ENCODE measurements at places on chromosomes 11 and 22.

GRCh38 chr22:22463855-22464540 lies 44.5 kb downstream of the ZNF280B start:
- DNase-seq, result peak; percentile 17

- no peak for DNase-seq
Measured at GRCh38 chr11:123093739-123094138, 31.8 kb upstream of the HSPA8 start.

GRCh38 chr22:44404341-44405020 lies 91.7 kb upstream of the SHISAL1 start:
- DNase-seq, result no peak

GRCh38 chr11:6719576-6719975 lies 36.4 kb upstream of the MRPL17 start:
- no peak for DNase-seq

GRCh38 chr11:123694551-123694950 lies 40.1 kb upstream of the SCN3B start:
- no peak for DNase-seq

- no peak for DNase-seq
Measured at GRCh38 chr11:120134106-120134930, 3.6 kb downstream of the TRIM29 start.

DNA sequence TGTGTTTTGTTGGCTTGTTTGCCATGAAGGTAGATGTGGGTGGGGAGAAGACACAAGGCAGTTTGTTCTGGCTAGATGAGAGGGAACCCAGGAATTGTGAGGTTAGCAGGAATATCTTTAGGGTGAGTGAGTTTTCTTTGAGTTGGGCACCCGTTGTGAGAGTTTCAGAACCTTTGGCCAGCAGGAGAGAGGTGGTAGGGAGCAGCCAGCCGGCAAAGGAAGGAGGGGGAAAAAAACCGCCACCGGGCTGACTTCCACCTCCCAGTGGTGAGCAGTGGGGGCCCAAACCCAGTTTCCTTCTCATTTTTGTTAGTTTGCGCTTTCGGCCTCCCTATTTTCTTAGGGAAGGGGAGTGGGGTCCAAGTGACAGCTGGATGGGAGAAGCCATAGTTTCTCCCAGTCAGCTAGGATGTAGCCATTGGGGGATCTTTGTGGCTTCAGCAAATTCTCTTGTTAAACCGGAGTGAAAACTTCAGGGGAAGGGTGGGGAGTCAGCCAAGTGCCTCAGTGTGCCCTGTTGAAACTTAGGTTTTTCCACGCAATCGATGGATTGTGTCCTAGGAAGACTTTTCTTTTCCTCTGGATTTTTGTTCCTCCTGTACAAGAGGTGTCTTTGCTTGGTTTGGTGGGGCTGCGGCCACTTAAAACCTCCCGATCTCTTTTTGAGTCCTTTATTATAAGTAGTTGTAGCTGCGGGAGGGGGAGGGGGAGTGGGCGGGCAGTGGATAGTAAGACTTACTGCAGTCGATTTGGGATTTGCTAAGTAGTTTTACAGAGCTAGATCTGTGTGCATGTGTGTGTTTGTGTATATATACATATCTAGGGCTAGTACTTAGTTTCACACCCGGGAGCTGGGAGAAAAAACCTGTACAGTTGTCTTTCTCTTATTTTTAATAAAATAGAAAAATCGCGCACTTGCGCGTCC lies 1.1 kb upstream of the GCAT start:
- DNase-seq, result no peak

DNA sequence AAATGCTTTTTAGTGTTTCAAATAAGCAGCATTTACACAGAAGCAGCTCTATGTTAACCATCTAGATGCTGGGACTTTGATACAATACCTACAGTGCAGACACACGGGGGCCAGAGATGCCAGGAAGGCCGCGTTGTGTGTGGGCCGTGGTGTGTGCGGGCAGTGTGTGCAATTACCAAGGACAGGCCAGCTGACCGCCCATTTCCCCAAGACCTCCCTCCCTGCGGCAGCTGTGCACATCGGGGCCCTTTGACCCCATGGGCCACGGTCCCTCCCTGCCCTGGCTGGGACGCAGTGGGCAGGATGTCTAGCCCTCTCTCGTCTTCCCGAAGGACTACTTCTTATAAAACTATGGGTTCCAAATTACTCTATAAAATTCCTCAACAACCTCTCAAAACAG lies 38.4 kb downstream of the CLTCL1 start:
- no peak for DNase-seq

DNA sequence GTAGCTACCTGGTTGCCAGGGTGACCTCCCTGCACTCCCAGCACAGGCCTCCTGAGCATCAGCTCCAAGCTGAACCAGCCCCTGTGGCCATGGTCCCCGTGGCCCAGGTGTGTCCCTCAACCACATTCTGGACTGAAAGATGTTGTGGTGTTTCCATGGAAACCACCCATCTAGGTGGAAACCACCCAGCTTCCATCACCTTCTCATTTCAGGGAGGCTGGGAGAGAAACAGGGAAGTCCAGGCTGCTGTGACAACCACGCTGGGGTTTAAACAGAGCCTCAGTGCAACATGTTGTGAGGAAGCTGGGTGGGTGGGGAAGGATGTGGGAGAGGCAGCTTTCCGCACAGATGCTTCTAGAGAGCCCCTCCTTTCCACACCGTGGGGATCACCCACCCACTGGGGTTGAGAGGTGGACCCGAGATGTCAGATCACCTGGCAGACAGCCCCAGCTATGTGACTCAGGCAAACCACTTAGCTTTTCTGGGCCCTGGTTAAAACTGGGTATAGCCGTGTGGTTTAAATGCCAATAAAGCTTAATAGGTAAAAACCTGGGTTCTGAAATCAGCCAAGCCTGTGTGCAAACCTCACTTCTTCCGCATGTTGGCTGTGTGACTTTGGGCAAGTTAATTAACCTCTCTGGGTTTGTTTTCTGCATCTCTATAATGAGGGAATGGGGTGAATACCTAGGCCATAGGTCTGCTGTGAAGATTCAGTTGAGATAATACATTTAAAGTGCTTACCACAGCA lies 46.4 kb downstream of the CD82 start:
- peak; percentile 32 for DNase-seq

DNA sequence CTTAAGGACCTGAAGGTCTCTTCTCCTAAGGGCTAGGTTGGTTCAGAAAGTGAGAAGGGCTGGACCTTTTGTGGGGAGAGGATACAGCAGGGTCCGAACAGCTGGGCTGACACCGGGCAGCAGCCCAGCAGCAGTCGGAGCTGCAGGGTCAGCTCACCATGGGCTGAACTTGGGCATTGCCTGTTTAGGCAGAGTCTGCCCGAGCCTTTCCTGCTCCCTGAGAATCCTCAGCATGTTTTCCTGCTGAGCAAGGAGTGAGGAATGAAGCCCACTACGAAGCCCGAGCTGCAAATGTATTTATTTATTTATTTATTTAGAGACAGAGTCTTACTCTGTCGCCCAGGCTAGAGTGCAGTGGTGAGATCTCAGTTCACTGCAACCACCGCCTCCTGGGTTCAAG lies 83.9 kb downstream of the PTPRJ start:
- DNase-seq, result no peak

DNA sequence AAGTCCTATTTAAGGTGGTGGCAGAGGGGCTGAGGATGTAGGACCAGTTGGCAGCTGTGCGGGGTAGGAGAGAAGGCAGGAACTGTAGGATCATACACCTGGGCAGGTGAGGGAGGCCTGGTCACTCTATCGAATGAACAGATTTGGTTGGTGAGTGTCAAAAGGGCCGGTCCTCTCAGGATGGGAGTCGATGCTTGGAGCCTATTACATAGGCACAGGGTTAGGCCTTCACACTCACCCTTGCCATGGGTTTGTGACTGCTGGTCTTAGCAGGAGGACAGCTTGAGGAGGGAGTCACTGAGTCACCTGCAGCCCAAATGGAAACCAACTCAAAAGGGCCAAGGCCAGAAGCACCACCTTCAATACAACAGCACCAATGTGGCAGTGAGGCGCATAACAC lies 80.2 kb upstream of the NARS2 start:
- no peak for DNase-seq

GRCh38 chr11:109300211-109300610 lies 121.8 kb upstream of the C11orf87 start:
- no peak for DNase-seq

DNA sequence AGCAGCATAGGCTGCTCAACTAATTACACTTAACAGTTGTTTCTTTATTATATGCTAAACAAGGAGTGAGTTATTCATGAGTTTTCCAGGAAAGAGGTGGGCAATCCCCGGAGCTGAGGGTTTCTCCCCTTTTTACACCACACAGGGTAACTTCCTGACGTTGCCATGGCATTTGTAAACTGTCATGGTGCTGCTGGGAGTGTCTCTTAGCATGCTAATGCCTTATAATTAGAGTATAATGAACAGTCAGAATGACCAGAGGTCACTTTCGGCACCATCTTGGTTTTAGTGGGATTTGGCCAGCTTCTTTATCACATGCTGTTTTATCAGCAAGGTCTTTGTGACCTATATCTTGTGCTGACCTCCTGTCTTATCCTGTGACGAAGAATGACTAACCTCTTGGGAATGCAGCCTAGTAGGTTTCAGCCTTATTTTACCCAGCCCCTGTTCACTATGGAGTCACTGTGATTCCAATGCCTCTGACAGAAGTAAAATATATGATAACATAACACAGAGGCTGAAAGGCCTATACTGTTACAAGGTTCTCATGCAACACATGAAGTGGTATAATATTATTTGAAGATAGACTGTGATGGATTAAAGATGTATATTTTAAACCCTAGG lies 41.3 kb upstream of the RDX start:
- no peak for DNase-seq

GRCh38 chr22:50665738-50666137 lies 6.9 kb upstream of the SHANK3 start:
- no peak for DNase-seq

- DNase-seq, result no peak
Measured at GRCh38 chr11:19869466-19869865, 156.8 kb downstream of the NAV2 start.

DNA sequence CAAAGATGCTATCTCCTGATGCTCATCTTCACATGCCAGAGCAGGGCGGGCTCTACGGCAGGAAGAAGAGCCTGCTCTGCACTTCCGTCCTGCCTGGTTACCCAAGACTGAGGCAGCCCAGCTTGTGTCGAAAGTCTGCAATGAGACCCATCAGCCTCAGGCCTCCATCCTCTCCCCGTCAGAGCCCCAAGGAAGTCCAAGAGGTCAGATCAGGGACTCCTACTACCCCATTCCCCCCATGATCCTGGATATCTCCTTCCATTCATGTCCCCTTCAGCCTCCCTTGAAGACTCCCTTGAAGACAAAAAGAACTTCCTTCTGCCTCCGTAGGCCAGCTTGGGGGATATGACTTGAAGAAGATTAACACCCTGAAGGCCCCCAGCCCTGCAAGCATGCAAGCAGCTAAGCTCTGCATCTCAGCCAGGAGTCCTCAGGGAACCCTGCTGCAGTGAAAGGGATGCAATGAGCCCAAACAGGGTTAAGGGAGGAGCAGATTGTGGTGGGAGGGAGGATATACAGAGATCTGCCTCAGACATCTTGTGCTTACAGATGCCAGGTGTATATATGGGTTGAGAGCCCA lies 85.6 kb downstream of the TRIM29 start:
- no peak for DNase-seq
